ENCODE measurements at places on chromosomes 1 and 21. TPM values are rescaled to one million over a fixed set of nuclear protein-coding genes. Genes with fewer than 3 reads are reported as not detected.

VCAM1 gene
- total RNA-seq: 8.6 TPM

- H3K4me3 ChIP-seq: peak overlapping the region; percentile 82
- H3K27me3 ChIP-seq: no peaks in the 10 kb centered on the region
- H3K4me1 ChIP-seq: no peaks in the 10 kb centered on the region
- H3K27ac ChIP-seq: peak overlapping the region; percentile 68
- H3K36me3 ChIP-seq: no peaks in the 10 kb centered on the region
These were observed 820 bp upstream of the TTF2 start for GRCh38 chr1:117059334-117059677.

GRCh38 chr1:37498872-37499617 lies 15.5 kb downstream of the MEAF6 start:
- peak; percentile 60 for DNase-seq
- no peaks in the 10 kb centered on the region for H3K36me3 ChIP-seq
- no peak overlapping the region for H3K4me3 ChIP-seq
- H3K27me3 ChIP-seq: no peaks in the 10 kb centered on the region

DNA sequence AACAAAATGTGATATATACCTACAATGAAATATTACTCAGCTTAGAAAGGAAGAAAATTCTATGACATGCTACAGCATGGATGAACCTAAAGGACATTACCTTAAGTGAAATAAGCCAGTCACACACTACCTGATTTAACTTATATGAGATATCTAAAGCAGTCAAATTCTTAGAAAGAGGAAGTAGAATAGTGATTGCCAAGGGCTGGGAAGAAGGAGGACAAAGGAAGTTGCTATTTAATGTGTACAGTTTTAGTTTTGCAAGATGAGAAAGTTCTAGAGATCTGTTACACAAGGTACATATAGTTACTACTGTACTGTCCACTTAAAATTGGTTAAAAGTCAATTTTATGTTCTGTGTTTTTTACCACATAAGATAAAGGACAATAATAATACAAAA lies 87.5 kb upstream of the KCTD3 start:
- H3K4me3 ChIP-seq: no peak overlapping the region
- H3K27ac ChIP-seq: no peak overlapping the region
- H3K27me3 ChIP-seq: no peaks in the 10 kb centered on the region
- no peaks in the 10 kb centered on the region for H3K4me1 ChIP-seq
- no peaks in the 10 kb centered on the region for H3K36me3 ChIP-seq

Measured in testis (tissue), 5 donors.